ENCODE measurements at places on chromosomes 16 and 17.
A peak's percentile ranks its signal among the peaks of the same experiment; 100 is the strongest.

GRCh38 chr17:869567-870525, 87.7 kb downstream of the MRM3 start:
- DNase-seq: no peak

GRCh38 chr17:68346448-68346847, 55.2 kb downstream of the ARSG start:
- DNase-seq: no peak

DNA sequence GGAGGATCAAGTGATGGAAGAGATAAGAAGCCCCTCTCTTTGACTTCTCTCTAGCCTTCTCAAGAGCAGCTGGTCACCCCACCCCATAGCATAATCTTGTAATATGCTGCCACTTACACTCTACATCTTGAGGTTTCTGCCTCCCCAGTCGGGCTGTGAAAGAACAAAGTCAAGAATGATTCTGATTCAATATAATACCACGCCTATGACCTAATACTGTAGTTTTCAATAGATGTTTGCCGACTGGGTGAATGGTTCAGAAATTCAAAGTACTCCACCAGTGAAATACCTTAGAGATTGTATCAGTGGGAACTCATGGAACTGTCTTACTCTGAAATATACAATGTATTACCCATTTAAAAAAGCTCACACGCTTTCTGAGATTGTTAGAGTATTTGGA, 93.0 kb upstream of the ZFHX3 start:
- DNase-seq: no peak

GRCh38 chr17:16329519-16330271, 23.6 kb downstream of the CENPV start:
- no peak for DNase-seq

DNA sequence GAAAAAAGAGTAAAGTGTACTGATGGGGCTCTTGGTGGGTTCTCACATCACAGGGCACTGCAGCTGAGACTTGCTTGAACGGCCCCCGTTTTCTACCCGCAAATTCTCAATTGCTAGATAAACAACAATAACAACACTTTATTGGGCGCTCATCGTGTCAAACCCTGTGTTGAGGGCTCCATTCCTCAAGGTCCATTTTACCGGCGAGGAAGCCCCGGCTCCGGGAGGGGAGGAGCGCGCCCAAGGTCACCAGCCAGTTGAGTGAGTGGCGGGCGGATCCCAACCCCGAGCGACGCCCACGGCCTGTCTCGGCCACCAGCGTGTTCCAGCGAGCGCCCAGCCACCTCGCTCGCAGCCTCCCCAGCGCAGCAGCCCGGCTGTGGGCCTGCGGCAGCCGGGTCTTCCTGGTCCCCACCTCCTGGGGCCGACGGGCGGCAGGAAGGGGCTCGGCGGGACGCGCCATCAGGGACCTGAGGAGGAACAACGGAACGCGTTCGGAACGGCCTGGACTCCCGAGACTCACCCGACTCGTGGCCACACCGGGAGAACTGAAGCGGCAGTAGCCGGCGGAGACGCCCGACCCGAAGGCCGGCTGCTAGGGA, 373 bp downstream of the CMC2 start:
- DNase-seq: peak; percentile 42

DNA sequence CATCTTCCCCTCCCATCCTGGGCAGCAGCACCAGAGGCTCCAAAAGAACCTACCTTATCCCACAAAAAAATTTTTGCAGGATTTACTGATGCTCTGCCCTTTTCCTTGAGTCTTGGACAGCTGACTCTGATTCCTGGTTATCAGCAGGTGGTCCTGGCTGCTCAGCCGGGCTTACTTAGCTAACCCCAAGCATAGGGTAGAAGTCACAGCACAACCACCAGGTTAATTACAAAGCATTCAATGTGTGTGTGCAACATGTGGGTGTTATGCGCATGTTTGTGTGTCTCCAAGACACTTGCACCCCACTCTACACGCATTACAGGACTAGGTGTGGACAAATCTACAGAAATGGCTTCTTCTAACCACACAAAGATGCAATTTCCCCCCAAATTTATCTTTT, 36.3 kb downstream of the PECAM1 start:
- DNase-seq: no peak

DNA sequence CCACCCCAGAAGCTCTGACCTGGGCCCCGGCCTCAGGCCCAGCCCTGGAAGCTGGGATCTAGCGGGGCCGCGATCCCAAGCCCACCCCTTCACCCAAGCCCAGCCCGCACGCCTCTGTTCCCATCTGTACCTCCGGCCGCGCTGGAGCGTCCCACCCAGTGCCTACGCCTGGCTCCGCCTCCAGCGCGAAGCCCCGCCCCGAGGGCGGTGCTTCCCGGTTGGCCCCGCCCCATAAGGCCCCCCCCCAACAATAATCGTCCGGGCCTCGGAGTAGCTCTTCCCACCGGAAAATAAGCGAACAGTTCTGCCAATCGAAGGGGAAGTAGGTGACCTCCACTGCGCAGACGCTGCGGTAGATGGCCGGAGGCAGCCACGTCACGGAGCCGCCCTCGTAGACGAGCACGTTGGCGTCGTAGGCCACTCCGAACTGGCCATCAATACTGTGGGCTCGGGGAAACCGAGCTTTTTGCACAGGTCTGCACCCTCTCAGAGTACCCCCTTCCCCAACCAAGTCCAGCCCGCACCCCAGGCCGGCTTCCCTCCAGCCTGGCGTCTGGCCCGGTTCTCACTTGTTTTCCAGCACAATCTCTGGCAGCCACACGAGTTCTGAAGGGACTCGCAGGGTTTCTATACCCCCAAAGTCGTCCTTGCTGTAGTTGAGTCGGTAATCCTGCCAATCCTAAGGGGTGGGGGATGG, 1.1 kb downstream of the CHRNE start:
- DNase-seq: no peak

- no peak for DNase-seq
Observed at GRCh38 chr17:65270499-65271253, 133.5 kb downstream of the RGS9 start.

GRCh38 chr16:70527315-70527996, 3.8 kb downstream of the SF3B3 start:
- DNase-seq: no peak

DNA sequence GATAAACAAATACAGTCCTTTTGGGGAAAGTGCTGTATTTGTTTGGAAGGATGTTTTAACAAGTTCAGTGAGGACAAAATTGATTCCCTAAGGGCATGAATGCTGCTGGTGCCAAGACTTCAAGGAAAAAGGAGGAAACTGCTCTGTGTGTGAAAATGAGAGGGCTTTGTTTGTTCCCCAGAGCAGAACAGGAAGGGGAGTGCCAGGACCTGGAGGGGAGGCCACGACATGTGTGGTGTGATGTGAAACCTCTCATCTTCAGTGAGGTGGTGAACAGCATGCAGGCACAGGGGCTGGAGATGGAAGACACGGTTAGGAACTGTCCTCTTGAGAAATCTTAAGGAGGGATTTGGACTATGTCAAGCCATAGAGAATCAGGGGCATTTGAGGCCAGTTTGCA, 46.6 kb upstream of the GRIN2A start:
- no peak for DNase-seq

- no peak for DNase-seq
Observed at GRCh38 chr16:12178251-12178990, 201.9 kb downstream of the SNX29 start.

GRCh38 chr16:9980981-9981380, 201.2 kb downstream of the GRIN2A start:
- DNase-seq: no peak

DNA sequence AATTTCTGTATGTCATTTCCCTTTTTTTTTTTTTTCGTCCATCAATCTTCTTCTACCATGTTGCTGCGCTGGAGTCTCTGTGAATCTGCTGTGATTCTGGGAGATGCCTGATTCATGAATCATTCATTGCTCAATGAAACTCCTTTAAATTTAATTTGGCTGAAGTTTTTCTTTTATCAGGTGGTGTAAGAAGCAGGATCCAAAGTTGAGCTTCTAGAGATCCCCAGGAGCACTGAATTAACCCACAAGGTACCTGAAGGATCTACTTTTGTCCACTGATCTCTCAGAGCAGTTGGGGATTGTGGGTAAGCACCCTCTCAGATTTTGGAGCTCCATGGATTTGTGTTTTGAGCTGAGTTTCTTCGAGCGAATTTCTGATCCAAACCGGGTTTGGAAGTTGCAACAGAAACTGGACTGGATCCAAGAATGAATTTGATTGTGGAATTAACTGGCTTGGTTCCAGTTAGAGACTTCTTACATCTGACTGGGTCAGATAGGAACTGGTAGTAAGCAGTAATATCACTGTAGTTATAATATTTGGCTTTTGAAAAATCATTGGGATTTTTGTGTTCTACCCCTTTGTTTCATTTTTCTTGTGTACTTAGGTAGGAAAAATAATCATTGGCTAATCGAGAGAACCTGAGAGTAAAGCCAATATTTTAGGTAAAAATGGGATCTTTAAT, 447.8 kb upstream of the TOM1L1 start:
- no peak for DNase-seq

GRCh38 chr16:84819644-84820304, at the start of gene CRISPLD2:
Gene CRISPLD2 (plus strand): TSS chr16:84819985. CDS start chr16:84838496, 18,511 bp downstream.
- DNase-seq: peak; percentile 55

DNA sequence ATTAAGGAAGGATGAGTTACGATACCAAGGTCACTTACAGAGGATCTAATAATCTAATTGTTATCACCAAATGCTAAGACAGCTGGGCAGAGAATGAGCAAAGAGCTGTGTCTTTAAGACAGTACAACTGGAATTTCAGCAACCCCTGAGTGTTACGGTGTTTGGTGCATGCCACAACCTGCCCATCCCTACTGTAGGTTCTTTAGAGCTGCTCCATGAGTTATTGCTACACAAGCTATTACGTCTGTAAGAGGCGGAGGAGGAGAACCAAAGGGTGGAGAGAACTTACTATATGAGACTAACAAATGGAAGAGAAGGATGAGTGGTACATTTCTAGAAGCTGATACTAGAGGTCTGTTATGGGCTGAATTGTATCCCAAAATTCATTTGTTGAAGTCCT, 14.2 kb upstream of the C17orf78 start:
- no peak for DNase-seq

- DNase-seq: peak; percentile 4
Observed at GRCh38 chr17:58156839-58157803, 8.9 kb downstream of the OR4D1 start.

GRCh38 chr16:57513371-57514102, 22.8 kb downstream of the CCDC102A start:
- no peak for DNase-seq

- DNase-seq: no peak
Observed at GRCh38 chr17:45279898-45280297, 18.0 kb upstream of the SPATA32 start.

- peak; percentile 74 for DNase-seq
Observed at GRCh38 chr16:181565-182021, 1.3 kb downstream of the HBQ1 start.

DNA sequence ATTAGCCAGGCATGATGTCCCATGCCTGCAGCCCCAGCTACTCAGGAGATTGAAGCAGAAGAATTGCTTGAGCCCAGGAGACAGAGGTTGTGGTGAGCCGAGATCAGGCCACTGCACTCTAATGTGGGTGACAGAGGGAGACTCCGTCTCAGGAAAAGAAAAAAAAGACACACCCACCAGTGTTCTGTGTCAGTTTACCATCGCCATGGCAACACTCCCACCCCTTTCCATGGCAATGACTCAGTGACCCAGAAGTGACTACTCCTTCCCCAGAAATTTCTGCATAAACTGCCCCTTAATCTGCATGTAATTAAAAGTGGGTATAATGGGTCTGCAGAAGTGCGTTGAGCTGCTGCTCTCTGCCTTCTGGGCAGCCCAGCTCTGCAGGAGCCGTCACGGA, 4.0 kb upstream of the ZC3H18 start:
- DNase-seq: no peak

- DNase-seq: no peak
Observed at GRCh38 chr17:48547808-48548522, 3.1 kb upstream of the HOXB2 start.

GRCh38 chr16:48408688-48409087, 23.5 kb upstream of the SIAH1 start:
- no peak for DNase-seq

GRCh38 chr17:56762988-56763387, 70.7 kb downstream of the C17orf67 start:
- no peak for DNase-seq

- DNase-seq: no peak
Observed at GRCh38 chr16:56005958-56006357, 130.8 kb upstream of the CES5A start.

GRCh38 chr16:67190041-67190440, at the start of gene EXOC3L1:
Gene EXOC3L1 (minus strand): TSS chr16:67190136. CDS start chr16:67189676, 460 bp downstream.
- no peak for DNase-seq

DNA sequence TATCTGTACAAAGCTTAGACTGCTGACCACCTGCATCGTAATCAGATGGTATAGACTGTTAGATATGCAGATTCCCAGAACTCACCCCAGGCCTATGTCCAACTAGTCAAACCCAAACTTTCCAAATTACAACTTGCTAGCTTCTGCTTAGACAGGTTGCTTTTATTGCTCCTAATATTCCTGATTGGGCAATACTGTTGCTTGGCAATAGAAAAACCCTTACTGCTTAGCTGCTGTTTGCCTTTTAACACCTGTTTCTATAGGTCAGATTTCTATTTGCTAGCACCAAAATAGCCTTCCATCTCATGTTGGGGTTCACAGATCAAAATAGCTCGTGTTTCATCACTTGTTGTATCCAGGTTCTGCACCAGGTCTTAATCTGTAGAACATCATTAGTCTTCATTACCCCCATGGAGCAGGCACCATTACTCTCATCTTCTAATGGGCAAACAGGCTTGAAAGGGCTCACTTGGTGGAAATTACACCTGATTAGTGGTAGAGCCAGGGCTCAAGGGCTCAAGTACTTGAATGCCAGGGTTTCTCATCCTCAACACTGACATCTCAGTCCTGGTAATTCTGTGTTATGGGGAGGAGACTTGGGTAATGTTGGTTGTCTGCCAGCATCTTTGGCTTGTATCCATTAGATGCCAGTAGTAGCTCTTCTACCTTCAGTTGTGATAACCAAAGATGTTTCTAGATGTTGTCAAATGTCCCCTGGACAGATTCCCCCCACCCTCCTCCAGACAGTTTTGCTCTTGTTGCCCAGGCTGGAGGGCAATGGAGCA, 2.7 kb downstream of the ZP2 start:
- no peak for DNase-seq

DNA sequence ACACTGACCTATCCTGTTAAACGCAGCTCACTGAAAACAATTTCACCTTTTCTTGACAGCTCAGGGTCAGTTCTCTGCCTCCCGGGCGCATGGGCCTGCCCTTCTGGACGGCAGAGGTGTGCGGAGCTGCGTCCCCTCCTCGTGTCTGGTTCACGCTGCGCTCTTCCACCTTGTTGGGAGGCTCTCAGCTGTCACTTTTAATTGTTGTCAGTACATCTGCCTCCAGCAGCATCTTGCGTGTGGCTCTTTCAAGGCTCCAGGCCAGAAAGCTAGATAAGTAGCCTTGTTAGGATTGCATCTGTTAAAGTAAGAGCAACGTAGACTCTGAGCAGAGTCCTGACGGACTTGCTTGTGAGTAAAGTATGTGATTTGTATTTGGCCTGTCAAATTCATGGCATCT, 59.4 kb downstream of the MGAT5B start:
- DNase-seq: no peak

DNA sequence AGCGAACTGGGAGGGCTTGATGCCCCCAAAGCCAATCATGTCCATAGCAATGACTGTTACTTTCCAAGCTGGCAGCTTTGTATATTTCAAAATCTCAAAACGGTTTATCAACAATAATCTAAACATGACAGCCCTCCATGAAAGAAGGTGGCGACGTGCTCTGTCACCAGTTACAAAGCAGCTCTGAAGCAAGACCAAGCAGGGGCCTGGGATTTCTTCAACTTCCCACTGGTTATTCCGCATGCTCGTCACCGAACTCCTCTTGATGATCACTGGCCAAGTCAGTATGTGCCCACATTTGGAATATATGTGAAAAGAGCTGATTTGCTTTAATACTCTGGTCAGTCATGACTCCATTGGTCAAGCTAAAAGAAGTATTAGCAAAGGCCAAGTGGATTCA, 175.6 kb downstream of the VPS53 start:
- DNase-seq: no peak
